ENCODE measurements at places on chromosomes 6 and 20. TPM values are rescaled to one million over a fixed set of nuclear protein-coding genes. Genes with fewer than 3 reads are reported as not detected.

- no peak for DNase-seq
These were observed 219.6 kb downstream of the CD83 start for GRCh38 chr6:14337152-14337551.

DNA sequence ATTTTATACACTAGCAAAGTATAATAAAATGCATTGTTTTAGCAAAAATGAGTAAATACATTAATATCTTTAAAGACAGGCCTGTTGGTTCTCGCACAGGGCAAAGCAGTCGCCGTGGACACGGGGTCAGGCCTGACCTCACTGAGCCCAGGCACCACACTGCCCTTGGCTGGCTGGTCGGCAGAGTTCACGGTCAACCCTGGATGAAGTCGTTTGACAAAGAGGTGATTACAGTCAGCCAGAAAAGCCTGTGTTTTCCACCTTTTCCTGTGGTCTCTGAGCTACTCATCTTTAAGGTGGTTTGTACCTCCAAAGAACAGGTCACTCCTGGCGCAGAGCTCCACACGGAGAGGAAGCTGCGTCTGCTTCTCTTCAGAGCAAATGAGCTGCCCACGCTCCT is 191.5 kb downstream of the DLL1 start:
- DNase-seq = no peak

Gene CCN2
- total RNA-seq = 157 TPM

DNA sequence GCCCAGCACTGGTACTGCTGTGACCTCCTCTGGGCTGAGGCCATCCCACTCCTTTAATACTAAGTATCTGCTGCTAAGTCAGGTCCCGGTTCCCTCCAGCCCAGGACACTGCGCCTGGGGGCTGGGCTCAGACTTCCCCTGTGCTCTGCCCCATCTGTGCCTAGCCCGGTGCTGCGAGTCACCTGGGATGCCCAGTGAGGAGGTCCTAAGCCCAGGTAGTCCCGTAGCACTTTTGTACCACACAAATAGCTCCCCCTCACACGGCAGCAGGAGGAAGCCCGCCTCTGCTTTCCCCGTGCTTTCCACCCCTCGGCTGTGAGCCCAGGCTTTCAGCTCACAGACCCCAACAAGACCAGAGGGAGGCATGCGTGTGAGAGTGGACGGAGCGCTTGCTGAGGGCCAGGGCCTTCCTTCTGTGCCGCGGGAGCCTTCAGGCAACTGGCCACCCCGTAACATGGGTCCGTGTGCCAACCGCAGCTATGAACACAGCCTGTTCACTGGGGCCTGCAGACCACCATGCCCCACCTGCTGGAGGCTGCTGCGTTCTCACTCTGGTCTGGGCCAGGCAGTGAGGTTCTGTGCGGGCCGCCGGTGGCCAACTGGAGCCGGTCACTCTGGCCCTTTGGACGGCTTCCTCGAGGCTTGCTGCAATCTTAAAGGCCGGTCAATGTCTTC is 79.9 kb upstream of the MPC1 start:
- DNase-seq = no peak

Gene CRIP3
- total RNA-seq = not detected

Gene DAAM2
- total RNA-seq = not detected

Gene CDS2
- total RNA-seq = 26.2 TPM

Data from Caki2 (cell line).